GM13977 (cell line): ENCODE measurements at places on chromosomes 5 and 9.

- no peak for DNase-seq
These were observed 254.6 kb downstream of the MTRR start for GRCh38 chr5:8123559-8123958.

DNA sequence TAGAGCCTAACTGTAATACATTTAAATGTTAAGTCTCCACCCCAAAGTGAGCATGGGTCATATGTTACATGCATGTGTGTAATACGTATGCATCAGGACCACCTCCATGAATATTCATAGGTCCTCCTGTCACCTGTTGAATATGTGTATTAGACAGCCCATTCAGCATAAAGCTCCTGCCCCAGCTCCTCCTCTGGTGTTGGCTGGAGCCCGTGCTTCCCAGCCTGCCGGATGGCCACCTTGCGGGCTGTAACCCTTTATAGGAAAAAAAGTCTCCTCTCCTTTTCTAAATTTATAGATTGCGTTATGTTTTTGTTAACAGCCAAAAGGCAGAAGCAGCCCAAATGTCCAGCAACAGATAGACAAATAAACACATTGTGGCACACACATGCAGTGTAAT is 299.5 kb downstream of the MED10 start:
- DNase-seq, result no peak

GRCh38 chr5:89034588-89034987 is 151.6 kb upstream of the MEF2C start:
- DNase-seq, result no peak

GRCh38 chr5:31194892-31195555 is 1.5 kb downstream of the CDH6 start:
- no peak for DNase-seq

GRCh38 chr5:91474201-91474600 is 91.1 kb upstream of the ARRDC3 start:
- no peak for DNase-seq

GRCh38 chr9:124268661-124269060 is 10.9 kb downstream of the NEK6 start:
- no peak for DNase-seq

GRCh38 chr9:102587281-102587680 is 407.9 kb upstream of the CYLC2 start:
- DNase-seq, result no peak

GRCh38 chr5:150272531-150272930 is 17.0 kb downstream of the CAMK2A start:
- DNase-seq, result peak; percentile 52
